HEK293T (cell line): ENCODE measurements at places on chromosomes 1 and 21.

GRCh38 chr1:89822109-89822962 lies 1.5 kb downstream of the LRRC8D start:
- DNase-seq = no peak

DNA sequence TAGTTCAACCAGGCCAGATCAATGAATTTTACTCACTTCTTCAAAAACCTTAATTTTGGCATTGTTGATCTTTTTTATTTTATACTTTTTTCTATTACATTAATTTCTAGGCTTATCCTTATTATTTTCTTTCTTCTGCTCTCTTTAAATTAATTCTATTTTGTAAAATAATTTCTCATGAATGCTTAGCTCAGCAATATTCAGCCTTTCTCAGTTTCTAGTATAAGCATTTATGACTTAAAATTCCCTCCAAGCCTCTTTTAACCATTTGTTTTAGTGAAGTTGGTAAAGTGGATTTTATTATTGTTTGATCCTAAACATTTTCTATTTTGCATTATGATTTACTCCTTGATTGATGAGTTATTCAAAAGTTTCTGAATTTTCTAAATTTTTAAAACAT lies 20.6 kb upstream of the SAMD13 start:
- no peak for DNase-seq

GRCh38 chr1:39332291-39332690 lies 127.8 kb downstream of the MACF1 start:
- no peak for DNase-seq

DNA sequence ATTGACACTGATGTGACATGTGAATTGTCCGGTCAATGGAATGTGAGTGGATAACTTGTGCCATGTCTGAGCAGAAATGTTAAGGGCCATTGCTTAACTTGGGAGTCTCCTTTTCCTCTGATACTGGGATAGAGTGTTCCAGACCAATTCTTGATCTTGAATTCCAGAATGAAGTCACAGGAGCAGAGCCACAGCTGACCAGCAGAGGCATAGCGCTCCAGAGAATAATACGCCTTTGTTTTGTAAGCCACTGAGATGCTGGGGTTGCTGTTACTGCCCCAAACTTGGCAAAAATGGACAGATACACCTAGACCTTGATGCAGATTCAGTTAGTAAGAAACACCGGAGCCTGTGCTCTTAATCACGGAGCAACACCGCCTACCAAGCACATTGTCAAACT lies 6.3 kb downstream of the KCNJ6 start:
- DNase-seq = no peak

- DNase-seq = no peak
Observed at GRCh38 chr21:45997495-45998275, 16.1 kb downstream of the COL6A1 start.

GRCh38 chr1:223652436-223652941 lies 13.0 kb downstream of the CAPN8 start:
- DNase-seq = no peak

DNA sequence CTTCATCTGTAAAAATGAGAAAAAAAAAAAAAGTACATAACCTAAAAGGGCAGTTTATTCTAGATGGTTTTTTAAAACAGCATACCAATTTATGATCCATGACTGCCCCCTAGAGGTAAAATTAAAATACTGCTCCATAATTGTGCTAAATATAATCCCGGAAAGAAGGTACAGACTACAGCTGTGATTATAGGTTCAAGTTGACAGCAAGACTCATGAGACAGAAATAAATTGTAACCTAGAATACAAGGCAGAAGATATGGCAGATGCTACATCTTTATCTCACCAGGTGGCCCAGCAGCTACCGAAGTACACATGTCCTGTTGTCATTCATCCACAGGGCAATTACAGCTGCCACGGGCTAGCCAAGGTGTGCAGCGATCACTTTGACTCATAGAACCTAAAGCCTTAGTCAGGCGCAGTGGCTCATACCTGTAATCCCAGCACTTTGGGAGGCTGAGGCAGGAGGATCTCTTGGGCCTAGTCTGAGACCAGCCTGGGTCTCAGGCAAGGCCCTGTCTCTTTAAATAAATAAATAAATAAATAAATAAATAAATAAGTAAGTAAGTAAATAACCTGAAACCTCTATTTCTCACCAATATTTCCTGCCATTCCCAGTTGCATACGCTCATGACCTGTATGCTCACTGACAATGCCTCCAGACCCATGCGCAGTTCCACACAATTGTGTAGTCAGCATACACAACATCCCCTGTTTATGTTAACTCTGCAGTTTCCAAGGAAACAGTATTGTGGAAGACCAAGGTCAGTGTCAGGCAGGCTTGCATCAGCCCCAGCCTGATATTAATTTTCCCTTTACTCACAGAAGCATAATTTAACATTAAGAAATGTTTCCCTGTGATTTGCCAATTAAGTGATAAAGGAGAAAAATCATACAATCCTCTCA lies 18.3 kb upstream of the PPIE start:
- DNase-seq = peak; percentile 45

DNA sequence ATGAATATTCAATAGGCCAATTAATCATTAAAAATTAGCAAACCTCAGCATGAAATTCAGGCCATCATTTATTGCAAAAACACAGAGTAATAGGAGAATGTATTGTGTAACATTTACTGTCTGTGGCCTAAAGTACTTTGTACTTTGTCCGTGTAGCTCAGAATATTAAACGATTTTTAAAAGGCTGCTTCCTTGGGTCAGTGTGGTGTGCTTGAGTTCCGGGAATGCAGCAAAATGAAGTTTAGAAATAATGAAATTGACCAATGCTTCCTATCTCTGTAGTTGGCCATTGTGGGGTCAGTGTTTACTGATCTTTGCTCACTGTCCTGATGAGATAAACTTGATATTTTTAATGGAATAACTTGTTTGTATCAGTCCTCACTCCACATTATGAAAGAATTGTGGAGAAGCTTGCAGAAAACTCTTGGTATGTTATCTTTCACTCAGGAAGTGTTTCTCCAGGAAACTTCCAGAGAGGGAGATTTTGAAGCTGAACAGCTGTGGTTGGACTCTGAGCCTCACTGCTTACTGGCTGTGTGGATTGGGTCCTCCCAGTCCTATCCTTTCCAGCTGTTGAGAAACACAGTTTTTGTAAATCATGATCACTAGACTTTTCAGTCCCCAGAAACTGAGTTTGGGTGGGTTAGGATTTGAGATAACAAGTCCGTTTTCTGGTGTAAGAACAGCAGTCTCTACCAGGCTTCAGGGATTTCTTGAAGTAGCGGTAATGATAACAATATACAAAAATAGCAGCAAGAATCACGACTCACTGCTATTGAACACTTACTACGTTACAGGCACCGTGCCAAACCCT lies 19.2 kb upstream of the MTARC1 start:
- DNase-seq = no peak

- no peak for DNase-seq
Observed at GRCh38 chr1:102103646-102104045, 106.9 kb upstream of the OLFM3 start.

- peak; percentile 63 for DNase-seq
Observed at GRCh38 chr1:168136709-168137514, at the start of gene GPR161. Gene GPR161, minus strand, starts transcription at chr1:168136930. Its CDS starts 32,080 bp downstream, at chr1:168104850.

DNA sequence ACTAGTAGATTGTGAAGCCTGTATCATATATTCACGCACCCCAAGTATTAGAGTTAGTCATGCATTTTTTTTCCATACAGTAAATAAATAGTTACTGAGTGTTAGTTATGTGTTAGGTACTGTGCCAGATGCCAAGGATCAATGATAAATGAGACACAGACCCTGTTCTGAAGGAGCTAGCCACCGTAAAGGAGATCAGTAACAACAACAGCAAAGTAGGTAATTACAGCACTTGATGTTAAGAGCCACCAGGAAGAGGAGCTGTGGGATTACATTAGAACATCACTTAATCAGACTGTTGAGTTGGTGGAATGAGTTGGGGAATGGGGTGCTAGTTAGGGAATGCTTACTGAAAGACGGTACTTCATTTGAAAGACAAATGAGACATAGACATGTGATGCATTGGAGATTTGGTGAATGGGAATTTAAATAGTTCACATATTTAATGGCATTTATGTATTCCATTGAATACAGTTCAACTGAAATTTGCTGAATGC lies 21.0 kb downstream of the PRKAA2 start:
- no peak for DNase-seq

DNA sequence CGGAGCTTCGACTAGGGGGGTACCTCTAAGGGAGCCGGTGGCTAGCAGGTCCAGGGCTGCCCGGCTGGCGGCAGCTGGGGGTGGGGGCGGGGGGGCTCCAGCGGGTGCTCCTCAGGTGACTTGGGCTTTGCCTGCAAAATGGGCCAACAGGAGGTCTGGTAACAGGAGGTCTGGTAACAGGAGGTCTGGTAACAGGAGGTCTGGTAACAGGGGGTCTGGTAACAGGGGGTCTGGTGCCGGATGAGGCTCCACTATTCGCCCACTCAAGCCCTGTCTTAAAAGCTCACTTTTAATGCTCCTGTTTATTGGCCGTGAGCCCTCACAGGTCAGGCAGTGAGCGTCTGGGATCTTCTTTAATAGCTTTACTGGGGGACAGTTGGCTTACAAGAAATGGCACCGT lies 40.4 kb upstream of the ACTRT2 start:
- no peak for DNase-seq

DNA sequence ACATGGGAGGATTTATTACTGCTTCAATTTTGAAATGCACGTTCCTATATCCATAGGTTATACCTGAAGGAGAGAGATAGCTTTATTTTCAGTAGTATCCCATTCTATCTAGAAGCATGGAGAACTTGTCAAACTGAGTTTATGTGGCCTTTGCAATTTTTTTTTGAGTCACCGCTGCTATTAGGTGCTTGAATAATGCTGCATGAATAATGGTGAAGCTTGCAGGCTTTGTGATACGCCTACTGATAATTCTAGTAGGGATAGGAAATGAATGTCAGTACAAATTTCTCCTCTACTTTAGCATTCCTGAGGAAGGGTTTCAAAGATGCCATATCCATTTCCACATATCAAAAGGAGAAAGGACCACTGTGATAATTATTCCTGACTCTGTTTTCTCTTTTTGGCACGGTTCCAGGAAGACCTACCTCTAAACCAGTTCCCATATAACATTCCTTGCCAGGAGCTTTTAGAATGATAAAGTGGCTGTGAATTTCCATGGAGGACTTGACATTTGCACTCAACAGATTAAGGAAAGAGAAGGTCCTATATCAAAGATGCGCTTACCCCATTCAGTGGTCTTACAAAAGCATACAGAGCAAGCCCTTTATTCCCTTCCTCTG lies 83.5 kb downstream of the SPATA46 start:
- no peak for DNase-seq
